ENCODE measurements at places on chromosomes 7 and 10.

DNA sequence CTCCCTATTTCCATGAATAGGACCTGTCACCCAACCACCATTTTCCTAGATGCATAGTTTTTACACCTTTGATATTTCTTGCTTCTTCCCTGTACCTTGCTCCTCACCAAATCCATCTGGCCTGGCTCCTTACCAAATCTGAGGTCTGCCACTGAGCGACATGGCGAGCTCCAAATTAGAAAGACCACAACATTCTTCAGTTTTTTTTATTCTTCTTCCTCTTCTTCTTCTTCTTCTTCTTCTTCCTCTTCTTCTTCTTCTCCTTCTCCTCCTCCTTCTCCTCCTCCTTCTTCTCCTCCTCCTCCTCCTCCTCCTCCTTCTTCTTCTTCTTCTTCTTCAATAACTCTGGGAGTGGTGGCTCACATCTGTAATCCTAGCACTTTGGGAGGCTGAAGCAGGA is 7.1 kb downstream of the CPED1 start:
- DNase-seq: no peak

DNA sequence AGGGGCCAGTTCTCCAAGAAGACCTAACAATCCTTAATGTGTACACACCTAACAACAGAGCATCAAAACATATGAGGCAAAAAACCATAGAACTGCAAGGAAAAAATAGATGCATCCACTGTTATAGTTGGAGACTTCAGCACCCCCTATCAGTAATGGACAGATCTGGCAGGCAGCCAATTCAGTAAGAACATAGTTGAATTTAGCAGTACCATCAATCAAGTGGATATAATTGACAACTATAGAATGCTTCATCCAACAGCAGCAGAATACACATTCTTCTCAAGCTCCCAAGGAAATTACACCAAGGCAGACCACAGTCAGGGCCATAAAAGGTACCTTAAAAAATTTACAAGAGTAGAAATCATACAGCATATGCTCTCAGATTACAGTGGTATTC is 42.2 kb downstream of the POLL start:
- DNase-seq: no peak

DNA sequence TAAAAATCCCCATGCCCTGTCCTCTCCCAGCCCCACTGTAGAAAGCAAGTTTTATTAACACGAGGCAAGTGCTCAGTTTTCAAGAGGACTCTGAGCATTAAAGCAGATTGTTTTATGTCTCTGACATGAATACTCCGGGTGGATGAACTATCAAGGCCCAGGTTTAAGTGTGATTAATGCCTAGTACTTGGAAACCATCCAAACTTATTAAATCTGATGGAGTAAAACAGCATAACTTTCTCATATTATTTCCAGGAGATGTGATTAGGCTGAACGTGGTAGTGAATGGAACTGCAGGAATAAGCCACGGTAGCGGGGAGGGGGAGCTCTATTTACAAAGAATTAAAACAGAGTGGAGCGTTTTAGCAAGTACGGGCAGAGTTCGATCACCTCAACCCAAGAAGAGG is 144.2 kb upstream of the RNF32 start:
- no peak for DNase-seq

DNA sequence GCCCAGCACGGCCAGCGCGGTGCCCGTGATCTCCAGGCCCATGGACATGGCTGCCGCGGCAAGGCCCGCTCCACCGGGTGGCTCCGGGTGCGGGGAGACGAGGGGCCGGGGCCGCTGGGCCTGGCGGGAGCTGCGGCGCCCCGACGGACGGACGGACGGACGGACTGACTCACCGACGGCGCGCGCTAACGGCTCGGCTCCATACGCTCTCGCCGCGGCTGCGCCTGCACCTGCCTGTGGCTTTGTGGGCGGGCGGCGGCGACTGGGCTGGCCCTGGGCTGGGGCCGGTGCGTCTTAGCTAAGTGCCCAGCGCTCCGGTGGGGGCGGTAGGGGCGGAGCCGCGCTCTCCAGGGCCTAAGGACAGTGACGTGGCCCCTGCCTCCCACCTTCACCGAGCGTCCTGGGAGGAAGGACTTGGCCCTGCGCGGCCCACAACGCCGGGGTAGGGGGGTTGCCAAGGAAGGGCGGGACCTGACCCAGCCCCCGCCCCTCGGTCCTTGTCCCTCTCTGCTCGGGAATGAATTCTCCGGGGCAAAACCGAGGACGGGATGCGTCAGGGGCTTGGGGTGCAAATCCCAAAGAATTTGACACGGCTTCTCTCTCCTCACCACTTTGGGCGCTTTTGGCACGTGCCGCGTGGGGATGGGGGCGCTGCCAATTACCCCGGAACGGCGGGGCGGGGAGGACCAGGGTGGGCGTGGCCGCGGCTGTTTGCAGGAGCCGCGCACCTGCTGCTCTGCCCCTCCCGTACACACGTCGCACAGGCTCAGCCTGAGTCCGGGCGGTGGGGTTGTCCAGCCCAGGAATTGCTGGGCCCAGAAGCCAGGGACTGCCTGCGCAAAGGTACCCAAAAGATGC is at the start of gene CLDN3:
CLDN3 (minus strand) TSS at position 269 of the 858 bp plus-strand sequence; CDS start at position 48, 221 bp downstream.
- DNase-seq: no peak

- DNase-seq: no peak
Observed at GRCh38 chr10:101303087-101303703, 50.8 kb upstream of the BTRC start.

DNA sequence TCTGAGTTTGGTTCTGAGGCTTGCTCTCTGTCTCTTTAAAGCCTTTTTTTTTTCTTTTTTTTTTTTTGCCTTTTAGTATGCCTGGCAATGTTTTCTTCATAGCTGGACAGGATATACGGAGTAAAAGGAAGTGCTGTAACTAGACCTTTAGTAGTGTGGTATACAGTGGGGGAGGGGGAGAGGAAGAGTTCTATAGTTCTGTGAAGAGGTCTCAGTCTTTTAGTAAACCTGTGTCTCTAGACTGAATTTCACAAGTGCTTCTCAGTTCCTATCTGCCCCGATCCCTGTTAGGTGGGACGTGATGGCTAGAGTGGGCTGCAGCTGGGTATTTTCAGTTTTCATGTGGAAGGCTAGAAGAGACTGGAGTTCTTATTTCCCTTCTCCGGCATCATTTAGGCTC is 3.1 kb upstream of the ABCC2 start:
- no peak for DNase-seq

- no peak for DNase-seq
Observed at GRCh38 chr10:114239994-114240345, 916 bp downstream of the VWA2 start.

GRCh38 chr7:41679566-41679965 is 23.3 kb downstream of the INHBA start:
- DNase-seq: no peak

GRCh38 chr10:72727130-72727529 is 35.2 kb downstream of the MCU start:
- DNase-seq: no peak

DNA sequence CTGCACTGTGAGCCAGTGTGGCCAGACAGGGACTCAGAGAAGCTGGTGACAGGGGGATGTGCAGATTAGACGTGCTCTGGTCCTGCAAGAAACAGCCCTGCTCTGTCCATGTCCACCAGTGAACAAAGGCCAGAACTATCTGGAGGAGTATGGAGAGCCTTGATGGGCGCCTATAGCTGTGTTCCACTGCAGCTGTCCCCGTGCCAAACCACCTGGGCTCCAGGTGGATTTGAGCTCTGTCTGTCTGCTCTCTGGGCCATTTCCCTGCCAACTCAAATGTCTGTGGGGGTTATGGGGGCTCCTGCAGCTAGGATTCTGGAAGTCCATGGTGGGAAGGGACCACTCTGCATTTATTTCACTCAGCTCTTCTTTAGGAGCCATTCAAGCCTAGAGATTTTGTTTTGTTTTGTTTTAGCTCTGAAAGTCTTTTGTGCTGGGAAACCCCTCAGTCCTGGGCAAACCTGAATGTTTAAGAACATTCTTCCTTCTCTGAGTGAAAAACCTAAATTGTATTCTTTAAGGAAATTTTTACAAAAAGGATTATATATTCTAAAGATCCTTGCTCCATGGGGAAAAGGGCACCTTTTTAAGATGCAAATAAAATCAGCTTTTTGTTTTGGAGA is 1039.5 kb upstream of the SORCS1 start:
- DNase-seq: no peak

- DNase-seq: no peak
Observed at GRCh38 chr7:2055956-2056355, 176.8 kb downstream of the MAD1L1 start.

- no peak for DNase-seq
Observed at GRCh38 chr10:17647326-17647725, 3.4 kb downstream of the STAM start.

DNA sequence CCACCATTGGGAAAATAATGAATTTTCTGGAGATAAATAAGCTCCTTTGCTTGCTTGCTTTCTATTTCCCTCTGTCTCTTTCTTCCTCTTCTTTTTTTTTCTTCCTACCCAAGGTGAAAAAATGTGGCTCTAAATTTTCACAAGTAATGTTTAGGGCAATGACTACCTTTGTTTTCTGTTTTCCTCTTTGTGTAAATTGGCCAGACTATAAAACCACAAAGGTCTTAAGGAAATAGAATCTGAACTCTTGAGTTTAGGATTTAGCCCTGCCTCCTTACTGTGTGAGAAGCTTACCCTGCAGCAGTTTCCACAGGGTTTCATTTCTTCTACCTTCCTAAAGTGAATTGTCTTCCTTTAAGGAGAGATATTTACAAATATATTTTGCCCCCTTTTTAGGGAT is 330.4 kb downstream of the ARL4A start:
- no peak for DNase-seq

- DNase-seq: no peak
Observed at GRCh38 chr10:24465891-24466818, 257.2 kb downstream of the KIAA1217 start.

DNA sequence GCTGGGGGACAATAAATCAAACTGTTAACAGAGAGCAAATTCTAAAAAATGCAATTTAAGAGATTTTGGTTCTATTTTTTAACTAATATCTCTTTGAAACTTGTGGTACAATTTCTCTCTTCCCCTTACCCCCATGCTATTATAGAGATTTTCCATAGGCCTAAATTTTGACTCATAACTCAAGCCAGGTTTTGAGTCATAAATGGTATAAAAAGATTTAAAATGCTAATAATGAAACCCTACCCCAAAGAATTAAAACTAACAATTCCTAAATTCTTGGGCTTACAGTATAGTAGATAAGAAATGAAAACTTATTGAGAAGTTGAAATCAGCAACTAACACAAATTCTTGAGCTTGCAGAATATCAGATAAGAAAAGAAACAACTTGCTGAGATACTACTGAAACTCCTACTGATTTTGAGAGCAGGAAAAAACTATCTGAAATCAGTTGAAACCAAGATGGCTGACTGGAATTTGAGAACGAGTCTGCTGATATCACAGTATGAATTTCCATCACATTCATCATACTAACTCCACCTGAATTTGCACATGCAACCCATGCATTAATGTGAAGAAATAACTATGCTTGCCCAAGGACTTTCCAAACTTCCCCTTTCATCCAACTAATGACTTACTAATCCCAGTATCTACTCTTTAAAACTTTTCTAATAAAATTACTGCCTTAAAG is 36.3 kb downstream of the POT1 start:
- no peak for DNase-seq

DNA sequence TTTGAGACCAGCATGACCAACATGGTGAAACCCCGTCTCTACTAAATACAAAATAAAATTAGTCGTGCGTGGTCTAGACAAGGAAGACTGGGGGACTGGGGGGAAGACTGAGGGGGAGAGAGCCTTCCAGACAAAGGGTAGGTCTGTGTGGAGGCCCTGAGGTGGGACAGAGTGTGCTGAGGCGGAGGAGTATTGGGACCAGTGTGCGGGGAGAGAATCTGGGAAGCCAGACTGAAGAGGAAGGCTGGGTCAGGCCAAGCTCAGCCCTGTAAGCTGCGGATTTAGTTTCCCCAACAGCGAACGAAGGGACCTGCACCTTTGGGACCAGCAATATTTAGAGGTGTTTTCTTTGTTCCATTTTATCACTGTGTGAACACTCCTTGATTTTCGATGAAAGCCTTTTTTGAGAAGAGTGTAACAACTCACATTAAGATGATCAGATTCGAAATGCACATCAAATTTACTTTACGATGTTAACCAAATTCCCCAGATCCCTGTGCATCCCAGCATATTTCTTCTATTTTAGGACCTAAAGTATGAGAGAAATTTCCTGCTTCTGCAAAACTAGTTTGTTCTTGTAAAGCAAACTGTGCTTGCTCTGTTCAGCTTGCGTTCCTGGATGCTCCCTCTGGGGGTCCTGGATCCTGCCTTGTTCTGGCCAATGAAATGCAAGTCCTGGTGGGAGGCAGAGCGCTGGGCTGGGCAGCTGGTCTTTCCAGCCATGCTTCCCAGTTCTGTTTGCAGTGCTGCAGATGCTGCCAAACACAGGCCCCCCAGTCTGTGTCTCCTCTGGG is 39.4 kb downstream of the PLAU start:
- no peak for DNase-seq

- DNase-seq: no peak
Observed at GRCh38 chr10:86744067-86744725, 12.2 kb upstream of the BMPR1A start.

DNA sequence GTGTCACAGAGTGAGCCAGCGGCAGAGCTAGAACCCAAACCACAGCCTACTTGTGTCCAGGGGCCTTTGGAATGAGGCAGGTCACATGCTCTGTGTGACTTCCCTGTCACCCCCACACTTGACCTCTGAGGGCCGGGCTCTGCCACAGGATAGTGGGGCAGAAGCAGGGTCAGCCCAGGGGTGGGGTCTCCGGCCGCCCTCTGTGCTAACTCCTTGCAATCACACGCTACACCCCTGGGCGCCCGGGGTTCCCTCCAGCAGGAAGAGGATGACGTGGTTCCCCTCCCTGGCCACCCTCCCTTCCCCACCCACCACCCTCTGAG is 19.8 kb downstream of the TECPR1 start:
- no peak for DNase-seq

DNA sequence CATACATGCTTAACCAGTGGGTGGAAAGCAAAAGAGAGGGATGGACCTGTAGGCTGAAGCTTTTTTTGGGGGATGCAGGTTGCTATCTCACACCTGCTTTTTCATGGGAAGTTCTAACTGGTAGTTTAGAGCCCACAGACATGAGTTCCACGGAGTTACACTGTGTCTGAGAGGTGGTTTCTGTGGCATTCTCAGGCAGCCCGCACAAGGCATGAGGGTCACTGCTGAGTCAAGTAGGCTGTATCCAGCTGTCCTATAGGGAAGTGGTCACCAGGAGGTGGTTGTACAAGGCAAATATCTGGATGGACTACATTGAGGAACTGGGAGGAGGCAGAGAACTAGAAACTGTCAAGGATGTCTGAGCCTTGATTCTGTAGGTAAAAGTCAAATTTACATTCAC is 351.0 kb upstream of the POM121L12 start:
- DNase-seq: no peak

DNA sequence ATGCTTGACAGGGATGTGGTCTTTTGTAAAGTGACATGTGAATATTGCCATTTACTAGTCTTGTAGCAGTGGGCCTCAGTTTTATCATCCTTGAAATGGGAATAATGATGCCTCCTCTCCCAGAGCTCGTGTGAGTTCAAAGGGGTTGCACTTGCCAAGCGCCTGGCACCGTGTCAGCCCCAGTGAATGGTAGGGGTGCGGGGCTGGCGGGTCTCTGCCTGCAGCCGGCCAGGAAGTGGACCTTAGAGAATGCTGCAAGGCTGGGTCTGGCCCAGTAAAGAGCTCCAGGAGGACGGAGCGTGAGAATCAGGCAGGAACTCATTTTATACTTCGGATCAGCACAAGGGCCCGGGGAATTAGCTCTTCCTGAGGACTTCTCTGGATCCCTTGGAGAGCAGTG is 524.4 kb upstream of the FOXK1 start:
- DNase-seq: no peak

- no peak for DNase-seq
Observed at GRCh38 chr10:10824591-10825148, 193.0 kb upstream of the CELF2 start.

GRCh38 chr10:80452640-80453039 is 1.5 kb upstream of the TSPAN14 start:
- DNase-seq: no peak

Measured in activated T-helper 1 cell treated with anti-CD3 and anti-CD28 coated beads, Interleukin-2, amount 50 U/mL, for 16 hours (primary cell).